DMS153 (cell line): ENCODE measurements at places on chromosomes 2 and 18.
A peak's percentile ranks its signal among the peaks of the same experiment; 100 is the strongest.

DNA sequence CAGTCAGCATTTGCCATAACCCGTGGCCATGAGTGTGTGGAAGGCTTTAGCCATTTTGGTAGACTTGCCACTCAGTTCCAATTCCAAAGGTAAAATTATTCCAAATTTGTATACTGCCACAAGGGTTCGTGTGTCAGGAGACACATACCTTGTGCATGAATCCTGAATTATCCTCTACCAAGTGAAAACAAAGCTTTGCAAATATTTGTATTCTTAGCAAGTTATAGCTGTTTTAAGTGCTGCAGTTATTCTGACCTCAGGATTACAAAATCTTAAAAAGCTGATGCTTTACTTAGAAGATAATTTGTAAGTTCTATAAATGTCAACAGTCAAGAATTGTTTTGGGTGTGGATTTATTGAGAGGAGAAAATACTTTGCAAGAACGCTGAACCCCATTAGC, 100.6 kb downstream of the ANTXR1 start:
- DNase-seq, result no peak

GRCh38 chr2:223971-224760, 39.7 kb downstream of the SH3YL1 start:
- no peak for DNase-seq

GRCh38 chr2:147595200-147595599, 249.6 kb upstream of the ACVR2A start:
- no peak for DNase-seq

- peak; percentile 49 for DNase-seq
These were observed 93.6 kb downstream of the SATB2 start for GRCh38 chr2:199364153-199364552.

DNA sequence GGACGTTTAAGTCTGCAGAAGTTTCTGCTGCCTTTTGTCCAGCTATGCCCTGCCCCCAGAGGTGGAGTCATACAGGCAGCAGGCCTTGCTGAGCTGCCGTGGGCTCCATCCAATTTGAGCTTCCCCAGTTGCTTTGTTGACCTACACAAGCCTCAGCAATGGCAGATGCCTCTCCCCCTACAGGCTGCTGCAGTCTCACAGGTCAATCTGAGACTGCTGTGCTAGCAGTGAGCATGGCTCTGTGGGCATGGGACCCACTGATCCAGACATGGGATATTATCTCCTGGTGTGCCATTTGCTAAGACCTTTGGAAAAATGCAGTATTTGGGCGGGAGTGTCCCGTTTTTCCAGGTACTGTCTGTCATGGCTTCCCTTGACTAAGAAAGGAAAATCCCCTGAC, 726.0 kb downstream of the ERBB4 start:
- no peak for DNase-seq

DNA sequence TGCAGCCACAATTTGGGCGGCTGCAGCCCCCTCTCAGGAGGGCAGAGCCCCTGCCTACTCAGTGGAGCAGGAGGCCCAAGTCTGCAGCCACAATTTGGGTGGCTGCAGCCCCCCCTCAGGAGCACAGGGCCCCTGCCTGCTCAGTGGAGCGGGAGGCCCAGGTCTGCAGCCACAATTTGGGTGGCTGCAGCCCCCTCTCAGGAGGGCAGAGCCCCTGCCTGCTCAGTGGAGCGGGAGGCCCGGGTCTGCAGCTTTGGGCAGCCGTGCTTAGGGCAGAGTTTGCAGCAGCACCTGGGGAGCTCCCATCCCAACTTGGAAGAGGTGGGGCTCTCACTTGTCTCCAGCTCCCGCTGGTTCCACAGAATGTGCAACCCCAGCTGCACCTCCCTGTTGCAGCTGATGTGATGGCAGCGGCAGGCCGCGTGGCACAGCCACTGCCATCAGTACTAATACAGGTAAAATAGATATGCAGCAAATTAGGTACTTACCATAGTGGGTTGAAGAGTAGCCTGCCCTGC, 99.4 kb downstream of the TWIST2 start:
- DNase-seq, result no peak

GRCh38 chr18:75125382-75126331, 83.3 kb downstream of the PTGR3 start:
- DNase-seq, result no peak

- no peak for DNase-seq
These were observed 208.4 kb downstream of the TNS1 start for GRCh38 chr2:217794133-217794986.

- peak; percentile 8 for DNase-seq
These were observed 1.0 kb downstream of the RTN4 start for GRCh38 chr2:55049043-55049820.

DNA sequence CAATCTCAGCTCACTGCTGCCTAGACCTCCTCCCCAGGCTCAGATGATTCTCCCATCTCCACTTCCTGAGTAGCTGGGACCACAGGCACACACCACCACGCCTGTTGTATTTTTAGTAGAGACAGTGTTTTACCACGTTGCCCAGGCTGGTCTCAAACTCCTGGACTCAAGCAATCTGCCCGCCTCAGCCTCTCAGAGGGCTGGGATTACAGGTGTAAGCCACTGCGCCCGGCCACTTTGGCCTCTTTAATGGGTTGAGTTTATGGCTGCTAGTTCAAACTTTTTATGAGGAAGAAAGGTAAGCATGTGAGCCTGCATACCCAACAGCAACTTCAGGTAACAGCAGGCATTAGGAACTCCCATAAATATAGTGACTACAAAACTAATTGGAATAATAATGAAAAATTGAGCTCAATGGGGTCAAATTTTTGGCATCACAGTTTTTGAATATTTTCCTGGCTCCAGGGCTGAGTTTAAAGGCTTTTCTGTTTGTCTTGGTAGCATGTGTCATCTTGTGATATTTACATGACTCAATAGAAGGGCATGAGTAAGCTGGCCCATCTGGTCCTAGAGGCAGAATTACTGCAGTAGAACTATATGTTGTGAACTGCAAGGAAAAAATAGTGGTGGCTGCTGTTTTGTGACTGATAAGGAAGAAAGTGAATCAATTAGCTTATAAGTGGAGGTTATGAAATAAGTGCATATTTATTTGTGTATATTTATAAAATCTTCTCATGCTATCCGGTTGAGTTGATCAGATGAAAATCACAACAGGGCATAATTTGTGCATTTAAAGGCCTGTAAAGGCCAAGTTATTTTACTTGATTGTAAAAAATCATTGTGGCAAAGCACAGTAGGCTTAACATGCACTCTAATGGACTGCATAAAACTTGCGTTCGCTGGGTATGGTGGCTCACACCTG, 24.8 kb downstream of the GALM start:
- no peak for DNase-seq

GRCh38 chr2:107072150-107072940, 186.4 kb upstream of the ST6GAL2 start:
- DNase-seq, result no peak

- no peak for DNase-seq
These were observed 32.4 kb downstream of the GULP1 start for GRCh38 chr2:188324067-188324466.

- no peak for DNase-seq
These were observed 21.1 kb downstream of the HDAC4 start for GRCh38 chr2:239379641-239380170.

DNA sequence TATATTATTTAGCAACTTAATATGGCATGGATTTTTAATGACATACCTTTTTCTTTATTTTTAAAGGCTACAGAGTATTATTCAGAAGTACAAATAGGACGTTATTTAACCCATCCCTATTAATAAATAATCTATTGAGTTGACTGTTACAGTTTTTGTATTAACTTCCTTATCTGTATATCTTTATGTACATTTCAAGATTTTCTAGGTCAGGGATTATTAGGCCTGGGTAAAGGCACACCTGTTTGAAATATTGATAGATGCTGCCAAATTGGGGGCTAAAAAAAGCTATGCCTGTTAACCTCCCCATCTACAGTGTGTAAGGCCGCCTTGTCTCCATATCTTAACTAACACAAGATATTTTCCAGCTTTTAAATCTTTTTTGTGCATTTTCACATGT, 6.6 kb downstream of the NPAS2 start:
- DNase-seq, result no peak

GRCh38 chr2:71693286-71694270, 240.2 kb downstream of the DYSF start:
- DNase-seq, result no peak

GRCh38 chr2:215410932-215411285, 25.0 kb downstream of the FN1 start:
- no peak for DNase-seq

DNA sequence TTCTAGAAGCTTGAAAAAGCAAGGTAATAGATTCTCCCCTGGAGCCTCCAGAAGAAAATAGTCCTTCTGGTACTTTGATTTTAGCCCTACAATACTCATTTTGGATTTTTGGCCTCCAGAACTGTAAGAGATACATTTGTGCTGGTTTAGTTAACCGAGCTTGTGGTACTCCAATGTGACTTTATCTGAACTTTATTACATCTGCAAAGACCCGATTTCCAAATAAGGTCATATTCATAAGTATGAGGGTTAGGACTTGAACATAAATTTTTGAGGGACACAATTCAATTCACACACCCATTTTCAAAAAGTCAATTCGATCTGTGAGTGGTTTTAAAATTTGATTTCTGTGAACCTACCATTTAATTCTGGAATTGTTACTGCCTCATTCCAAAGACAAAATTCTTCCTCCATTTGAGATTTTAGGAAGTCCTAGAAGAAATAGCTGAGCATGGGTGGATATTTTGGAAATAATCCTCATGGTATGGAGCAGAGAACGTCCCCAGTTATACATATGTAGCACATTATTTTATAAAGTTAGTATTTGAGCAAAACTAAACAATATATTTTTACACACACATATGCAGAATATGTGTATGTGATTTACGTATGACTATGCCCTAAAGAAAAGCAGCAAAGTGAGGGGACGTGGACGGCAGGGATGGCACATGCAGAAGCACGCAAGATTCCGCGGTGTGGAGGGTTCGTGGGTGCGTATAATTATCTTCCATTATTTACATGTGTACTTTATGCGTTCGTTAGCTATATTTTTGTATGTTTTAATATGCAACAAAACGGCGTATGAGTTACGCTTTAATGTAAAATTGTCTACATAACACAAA, 905 bp upstream of the NUP35 start:
- DNase-seq, result no peak

DNA sequence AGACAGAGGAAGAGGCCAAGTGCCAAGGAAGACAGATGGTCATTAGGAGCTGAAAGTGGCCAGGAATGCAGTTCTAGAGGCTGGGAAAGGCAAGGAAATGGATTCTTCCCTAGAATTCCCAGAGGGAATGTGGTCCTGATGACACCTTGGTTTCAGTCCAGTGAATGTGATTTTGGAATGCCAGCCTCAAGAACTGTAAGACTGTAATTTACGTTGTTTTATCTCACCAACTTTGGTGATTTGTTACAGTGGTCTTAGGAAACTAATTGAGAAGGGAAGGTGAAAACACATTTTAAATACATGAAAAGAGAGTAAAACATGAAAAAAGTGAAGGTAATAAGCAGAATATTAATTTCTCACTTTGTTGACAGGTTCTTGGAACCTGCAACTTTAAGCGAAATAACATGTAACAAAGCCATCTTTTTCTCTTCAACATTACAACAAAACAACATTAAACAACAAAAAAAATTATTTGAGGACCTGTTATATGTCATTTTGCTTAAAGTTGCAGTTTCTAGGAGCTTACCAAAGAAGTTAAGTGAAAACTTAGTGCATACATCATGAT, 370.2 kb downstream of the METTL4 start:
- DNase-seq, result no peak

- no peak for DNase-seq
These were observed 426.9 kb downstream of the STK39 start for GRCh38 chr2:167820488-167820887.

GRCh38 chr2:29753671-29754444, 167.5 kb downstream of the ALK start:
- DNase-seq, result no peak

DNA sequence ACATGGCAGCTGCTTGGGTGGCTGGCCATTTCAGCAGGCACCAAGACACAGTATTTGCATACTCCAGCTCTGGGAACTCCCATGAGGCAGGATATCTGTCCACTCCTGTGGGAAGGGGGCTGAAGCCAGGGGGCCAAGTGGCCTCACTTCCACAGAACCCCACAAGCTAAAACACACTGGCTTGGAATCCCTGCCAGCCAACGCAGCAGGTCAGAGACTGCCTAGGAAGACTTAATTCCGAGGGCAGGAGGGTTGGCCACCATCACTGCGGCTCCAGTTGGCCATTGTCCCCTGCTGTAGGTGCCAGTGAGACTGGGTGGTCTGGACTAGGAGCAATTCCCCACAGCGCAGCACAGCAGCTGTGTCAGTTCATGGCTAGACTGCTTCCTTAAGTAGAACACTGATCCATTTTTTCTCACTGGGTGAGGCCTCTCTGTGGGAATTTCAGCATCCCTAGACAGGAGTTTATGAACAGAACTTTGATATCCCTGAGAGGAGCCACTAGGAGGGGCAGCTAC, 52.0 kb downstream of the SPAG16 start:
- DNase-seq, result no peak

GRCh38 chr2:84495539-84496146, 20.7 kb upstream of the DNAH6 start:
- DNase-seq, result peak; percentile 24

DNA sequence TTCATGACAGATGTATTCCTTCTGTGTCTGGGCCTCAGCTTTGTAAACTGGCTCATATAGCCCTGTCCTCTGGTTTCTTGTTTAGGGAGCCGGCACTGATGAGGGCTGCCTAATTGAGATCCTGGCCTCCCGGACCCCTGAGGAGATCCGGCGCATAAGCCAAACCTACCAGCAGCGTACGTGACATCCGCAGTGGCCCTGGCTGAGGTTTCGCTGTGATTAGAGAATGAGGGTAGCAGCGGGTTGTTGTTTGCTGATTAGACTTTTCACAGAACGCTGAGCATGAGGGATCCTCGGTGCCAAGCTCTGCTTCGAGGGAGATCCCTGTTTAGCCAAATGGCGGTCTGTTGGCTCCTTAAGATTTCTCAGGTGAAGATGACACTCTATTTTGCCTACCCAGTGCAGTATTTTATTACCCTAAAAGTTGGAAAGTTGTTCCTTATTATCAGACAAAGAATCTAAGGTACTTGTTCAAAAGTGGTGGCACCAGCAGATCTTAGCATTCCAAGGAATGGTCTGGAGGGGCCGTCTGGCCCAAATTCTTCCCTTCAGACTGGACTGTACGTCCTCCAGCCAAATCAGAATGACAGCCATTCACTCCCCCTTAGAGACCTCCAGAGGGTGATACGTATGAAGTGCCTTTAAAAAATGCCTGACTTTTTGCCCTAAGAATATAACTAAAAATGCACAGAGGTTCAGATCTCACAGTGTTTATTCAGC, 21.5 kb upstream of the GMCL1 start:
- DNase-seq, result no peak

GRCh38 chr18:39319141-39319540, 1753.5 kb upstream of the CELF4 start:
- DNase-seq, result no peak

DNA sequence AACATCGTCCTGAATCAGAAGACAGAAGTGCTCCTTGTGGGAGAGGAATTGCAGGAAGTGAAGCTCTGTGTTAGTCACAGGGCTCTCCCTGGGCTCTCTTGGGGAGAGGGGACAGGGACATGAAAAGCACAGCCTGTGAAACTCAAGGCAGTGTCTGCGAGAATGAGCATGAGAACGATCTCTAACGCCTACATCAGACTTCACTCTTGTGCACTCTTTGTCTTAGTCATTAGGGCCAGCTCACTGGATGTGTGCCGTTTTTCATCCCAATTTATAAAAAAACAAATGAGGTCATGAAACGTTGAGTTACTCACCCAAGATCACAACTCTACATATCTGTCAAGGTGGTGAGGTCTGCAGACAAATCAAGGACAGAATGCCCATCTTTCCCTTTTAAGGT, 27.0 kb upstream of the TWIST2 start:
- DNase-seq, result no peak
